Fibroblast of skin of back (primary cell): ENCODE measurements at places on chromosomes 2 and 18.

GRCh38 chr2:232876161-232876977 is 6.3 kb downstream of the SNORC start:
- no peak for DNase-seq

DNA sequence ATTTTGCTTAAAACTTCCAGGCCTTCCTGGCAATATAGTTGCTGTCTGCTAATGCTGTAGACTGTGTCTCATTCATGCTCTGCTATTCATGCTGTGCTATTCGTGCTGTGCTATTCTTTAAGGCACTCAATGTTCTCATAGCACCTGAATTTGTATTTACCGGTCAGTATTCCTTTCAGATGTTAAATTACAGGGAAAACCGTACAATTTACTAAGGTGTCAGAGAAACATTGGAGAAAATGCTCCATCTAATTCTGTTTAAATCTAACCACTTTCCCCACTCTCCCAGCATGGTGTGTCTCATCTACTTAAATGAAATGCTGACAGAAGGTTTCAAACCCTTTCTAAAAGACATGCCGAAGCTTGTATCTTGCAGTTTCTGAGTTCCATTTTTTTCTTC is 25.0 kb downstream of the FAM171B start:
- no peak for DNase-seq

GRCh38 chr18:30971338-30971956 is 71.1 kb downstream of the DSC3 start:
- DNase-seq, result peak; percentile 22

DNA sequence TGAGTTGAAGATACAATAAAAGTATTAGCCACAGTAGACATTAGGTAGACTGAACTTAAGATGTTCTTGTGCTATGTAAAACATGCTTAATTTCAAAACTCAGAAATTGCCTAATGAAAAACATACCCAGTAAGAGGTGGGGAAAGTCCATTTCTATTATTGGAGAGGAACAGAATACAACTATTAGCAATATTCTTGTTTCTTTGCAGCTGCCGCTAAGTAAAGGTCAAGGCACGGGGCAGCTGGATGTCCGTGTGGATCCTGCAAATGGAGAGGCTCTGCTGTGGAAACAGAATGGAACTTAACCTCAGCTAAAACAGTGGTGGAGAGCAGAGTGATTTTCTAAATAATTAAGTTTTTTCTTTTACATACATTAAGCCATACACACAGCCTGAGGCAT is 139.2 kb upstream of the ARHGAP28 start:
- DNase-seq, result no peak

GRCh38 chr2:10135296-10136089 is 13.0 kb downstream of the RRM2 start:
- peak; percentile 91 for DNase-seq

- DNase-seq, result peak; percentile 76
Observed at GRCh38 chr2:85717308-85718008, 23.3 kb downstream of the GNLY start.

DNA sequence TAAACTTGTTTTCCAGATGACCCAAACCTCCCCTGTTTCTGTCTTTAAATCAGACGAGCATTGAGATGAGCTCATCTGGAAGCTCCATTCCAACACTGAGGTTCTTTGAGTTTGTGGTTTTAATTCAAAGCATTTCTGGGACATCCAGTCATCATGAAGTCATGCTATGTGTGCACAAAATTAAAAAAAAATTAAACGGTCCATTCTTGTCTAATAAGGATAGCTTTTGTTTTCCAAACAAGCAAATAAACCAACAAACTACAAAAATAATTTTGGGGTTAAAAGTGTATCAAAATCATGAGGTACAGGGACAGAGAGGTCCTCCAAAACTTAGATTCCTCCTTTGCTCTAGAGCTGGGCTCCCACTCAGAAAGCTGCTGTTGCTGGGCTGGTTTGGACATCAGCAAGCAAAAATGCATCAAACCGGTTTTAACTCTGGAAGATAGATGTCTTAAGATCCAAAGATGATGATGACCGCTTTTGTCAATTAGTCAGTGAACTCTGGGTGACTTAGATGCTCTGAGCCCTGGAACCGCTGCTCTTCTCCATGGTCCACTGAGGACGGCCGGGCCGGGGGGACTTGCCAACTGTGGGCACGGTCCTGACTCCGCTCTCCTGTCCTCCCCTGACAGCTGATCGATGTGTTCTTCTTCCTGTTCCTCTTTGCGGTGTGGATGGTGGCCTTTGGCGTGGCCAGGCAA is 65.4 kb downstream of the TRPM8 start:
- peak; percentile 95 for DNase-seq

GRCh38 chr2:33288011-33288410 is 188.4 kb upstream of the RASGRP3 start:
- DNase-seq, result no peak

- peak; percentile 48 for DNase-seq
Observed at GRCh38 chr2:177243476-177243875, 21.1 kb downstream of the NFE2L2 start.

DNA sequence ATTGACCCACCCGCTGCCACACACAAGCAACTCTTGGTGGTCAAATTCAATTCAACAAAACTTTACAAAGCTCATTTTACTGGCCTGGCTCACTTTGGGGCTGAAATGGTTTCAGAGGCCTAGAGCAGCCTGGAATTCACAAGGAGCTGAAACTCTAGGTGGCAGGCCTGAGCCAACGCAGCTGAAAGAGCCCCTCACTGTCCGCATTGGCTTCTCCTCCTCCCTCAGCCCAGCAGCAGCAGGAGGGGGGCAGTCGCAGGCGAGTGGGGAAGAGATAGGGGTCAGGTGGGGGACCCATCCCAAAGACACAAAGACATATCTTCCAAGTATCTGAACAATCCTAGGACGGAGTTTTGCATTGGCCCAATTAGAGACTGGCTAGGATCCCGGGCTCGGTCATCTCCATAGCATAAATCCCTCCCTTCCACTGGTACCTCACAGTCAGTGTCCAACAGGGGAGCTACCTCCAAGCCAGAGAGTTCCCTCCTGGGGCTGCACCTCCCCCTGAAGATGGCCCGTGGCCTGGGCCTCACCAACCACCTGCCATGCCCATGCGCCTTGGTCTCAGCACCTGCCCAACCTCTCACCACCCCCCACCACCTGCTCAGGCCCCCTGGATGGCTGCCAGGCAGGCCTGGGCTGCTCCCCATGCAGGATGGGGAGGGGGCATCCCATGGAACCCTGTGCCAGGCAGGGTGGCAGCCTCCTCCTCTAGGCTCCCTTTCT is 113.4 kb downstream of the ZBTB7C start:
- DNase-seq, result no peak

GRCh38 chr18:66210875-66211274 is 393.0 kb downstream of the CDH19 start:
- no peak for DNase-seq
